ENCODE measurements at places on chromosomes 3 and 15.
A peak's percentile ranks its signal among the peaks of the same experiment; 100 is the strongest.

DNA sequence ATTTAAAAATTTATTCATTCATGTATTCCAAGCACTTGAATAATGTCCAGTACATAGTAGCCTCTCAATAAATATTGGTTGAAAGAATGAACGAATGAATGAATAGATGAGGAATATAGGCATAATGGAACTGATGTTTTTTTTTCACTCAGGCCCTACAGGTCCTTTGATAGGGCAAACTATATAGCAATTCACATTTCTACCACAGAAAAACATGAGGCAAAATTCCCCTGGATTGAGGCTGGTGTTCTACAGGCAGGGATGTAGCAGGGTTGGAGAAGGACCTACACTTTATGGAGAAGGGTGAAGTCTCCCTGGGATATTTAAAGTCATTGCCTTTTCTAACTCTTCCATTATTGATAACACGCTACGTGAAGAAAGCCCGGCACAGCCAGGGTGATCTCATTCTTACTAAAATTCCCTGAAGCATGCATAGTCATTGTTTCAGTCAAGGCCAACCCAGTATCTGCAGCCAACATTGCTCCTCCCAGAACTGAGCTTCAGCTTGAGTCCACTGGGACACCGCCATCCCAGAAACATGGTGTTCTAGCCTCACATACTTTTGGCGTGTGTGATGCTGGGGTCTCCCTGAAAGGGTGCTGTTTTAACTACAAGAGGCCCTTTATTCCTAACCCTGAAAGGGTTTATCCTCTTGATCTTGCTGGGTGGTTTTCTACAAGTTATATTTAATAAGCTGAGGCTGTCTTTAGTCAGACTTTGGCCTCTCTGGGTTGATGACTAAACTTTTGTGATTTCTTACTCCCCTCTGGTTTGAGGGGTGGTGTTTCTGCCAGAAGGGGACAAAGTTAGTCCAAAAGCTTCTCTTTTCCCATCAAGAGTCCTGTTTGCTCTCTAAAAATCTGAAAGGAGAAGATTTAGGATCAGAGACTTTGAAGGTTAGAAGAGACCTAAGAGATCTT lies 25.9 kb upstream of the FBN1 start:
- DNase-seq = no peak

- DNase-seq = no peak
These were observed 562.1 kb downstream of the IGSF11 start for GRCh38 chr3:118472586-118472985.

DNA sequence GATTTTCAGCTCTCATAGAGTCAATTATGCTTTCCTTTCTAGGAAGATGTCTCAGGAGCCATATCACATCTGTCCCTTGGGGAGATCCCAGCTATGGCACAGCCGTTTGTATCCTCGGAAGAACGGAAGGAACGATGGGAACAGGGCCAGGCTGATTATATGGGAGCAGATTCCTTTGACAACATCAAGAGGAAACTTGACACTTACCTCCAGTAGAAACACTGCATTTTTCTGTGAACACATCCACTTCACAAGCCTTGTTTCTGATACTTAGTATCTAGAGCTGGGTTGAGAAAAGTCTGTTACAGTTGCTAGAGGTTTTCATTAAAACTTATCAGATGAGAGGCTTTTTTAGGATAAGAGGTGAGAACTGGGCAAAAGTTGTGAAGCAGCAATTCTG lies 35.4 kb downstream of the GYG1 start:
- DNase-seq = no peak

DNA sequence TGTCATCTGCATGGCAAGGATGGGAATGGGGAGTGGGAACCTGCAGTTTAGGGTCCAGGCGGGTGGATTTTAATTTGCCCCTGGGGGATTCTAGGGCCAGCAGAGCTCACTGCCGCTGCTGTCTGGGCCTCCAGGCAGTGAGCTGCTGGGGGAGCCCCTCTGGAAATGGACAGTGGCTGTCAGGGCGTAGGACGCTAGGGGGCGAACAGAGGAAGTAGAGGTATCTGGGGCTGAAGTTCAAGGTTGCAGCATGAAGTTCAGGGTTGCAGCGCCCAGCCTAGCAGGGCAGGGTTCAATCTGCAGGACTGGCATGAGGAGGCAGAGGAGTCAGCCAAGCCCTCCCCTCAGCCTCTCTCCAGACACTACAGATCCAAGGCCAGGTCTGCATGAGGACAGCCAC lies 49.5 kb downstream of the APBA2 start:
- peak; percentile 42 for DNase-seq

- DNase-seq = no peak
These were observed 69.0 kb downstream of the RBM6 start for GRCh38 chr3:50008931-50009330.

GRCh38 chr3:163785693-163786092 lies 1292.6 kb downstream of the SI start:
- no peak for DNase-seq

DNA sequence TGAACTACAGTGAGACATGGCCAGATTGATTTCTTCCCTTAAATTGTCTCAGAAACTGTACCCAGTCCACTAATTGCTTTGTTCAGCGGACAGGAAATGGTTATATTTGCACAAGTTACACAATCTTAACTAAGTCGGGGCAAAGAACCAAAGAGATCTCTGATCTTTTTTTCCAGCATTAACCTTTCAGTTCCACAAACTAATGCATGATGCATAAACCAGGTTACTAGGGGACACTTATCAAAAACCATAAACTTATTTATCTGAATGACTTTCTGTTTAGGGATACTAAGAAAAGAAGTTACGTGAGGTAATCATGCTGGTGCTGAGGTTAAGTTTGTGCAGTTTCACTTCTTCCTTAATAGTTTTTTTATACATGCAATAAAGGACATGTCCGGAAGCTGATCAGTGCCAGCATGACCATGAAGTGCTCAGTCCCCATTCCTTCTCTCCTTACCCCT lies 22.4 kb downstream of the FNDC3B start:
- no peak for DNase-seq

GRCh38 chr3:32297366-32297765 lies 58.9 kb downstream of the CMTM8 start:
- no peak for DNase-seq

GRCh38 chr3:120114376-120114775 lies 20.1 kb upstream of the GSK3B start:
- DNase-seq = no peak

GRCh38 chr3:24490151-24490550 lies 4.5 kb downstream of the THRB start:
- DNase-seq = no peak

DNA sequence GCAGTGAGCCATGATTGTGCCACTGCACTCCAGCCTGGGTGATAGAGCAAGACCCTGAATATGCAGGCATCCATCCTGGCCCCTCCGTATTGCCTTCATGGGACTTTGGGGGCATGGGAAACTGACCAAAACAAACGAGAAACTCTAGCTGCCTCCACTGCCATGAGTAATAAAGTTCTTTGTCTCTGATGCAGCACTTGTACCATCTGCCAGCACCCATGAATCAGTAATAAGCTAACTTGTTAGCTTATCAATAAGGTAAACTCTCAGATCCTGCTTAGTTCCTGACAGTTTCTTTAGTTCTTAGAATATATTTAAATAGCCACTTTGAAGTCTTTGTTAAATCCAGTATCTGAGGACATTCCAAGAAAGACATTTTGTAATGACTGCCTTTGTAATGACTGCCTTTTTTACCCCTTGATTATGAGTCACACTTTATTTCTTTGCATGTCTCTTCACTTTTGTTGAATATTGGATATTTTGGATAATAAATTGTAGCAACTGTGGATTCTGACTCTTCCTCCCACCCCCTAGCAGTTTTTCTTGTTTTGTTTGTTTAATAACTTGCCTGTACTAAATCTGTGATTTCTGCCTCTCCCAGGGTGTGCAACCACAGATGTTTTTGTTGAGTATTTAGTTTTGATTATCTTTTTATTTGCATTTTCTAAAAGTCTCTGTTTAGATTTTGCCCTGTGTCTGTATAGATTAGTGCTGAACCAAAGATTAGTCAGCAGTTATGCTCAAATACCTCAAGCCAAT lies 136.9 kb downstream of the HCN4 start:
- DNase-seq = no peak

GRCh38 chr3:181328346-181328745 lies 338.8 kb upstream of the DNAJC19 start:
- no peak for DNase-seq

GRCh38 chr15:60964527-60964926 lies 264.6 kb downstream of the RORA start:
- no peak for DNase-seq

- DNase-seq = no peak
These were observed 56.3 kb downstream of the PDZRN3 start for GRCh38 chr3:73568371-73568862.

Measured in activated CD8-positive, alpha-beta memory T cell treated with anti-CD3 and anti-CD28 coated beads for 1 hour (primary cell).